ENCODE measurements at places on chromosomes 12 and 14.

DNA sequence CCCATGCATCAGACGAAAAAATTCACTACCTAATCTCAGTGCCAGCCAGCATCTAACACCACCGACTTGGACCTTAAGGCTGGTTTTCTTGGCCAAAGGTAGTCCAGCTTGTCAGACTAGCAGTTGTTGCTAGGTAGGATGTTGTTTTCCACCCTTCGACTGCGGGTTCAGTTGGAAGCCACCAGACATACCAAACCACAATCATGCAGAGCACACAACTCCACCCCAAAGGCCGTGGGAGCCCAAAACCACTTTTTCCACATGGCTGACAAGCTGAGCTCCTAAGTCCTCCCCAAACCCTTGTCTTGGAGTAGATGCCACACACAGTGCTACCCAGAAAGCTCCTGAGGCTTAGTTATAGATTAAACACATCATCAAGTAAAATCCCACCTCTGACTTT, 46.8 kb downstream of the LRIG3 start:
- no peak for DNase-seq

- no peak for DNase-seq
These were observed 1.1 kb downstream of the ANKS1B start for GRCh38 chr12:99983456-99984258.

- DNase-seq, result no peak
These were observed 414.0 kb upstream of the FLRT2 start for GRCh38 chr14:85115921-85116320.

DNA sequence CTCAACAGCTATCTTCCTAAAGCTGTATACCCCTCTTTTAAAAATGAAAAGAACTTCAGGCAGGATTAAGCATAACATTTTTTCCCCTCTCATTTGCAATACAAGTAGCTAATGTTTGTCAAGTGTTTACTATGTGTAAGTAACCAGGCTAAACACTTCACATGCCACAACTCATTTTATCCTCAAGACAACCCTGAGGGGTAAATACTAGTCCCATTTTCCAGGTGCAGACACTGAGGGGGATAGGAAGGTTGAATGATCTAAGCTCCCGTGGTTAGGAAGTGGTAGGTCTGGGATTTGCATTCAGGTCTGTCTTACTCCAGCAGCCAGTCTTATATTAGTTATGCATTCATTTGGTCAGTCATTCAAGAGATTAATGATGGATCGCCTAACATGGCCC, 70.7 kb downstream of the ANO6 start:
- DNase-seq, result no peak

DNA sequence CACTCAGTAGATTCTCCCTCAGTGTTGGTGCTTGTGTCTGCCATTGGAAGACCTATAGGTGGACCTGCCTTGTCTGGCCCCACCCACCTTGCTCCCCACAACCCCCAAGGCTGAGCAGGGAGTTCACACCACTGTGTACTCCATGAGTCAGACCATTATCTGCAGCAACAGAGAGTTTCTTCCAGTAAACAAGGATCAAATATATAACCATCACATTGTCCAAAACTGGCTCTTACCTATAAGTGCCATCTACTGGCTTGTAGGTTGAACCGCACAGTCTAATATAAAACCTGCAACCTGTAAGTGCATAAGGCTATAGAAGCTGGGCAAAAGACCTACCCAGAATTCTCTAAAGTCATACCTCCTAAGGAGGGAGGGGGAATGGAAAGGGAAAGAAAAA, 7.9 kb downstream of the TAS2R13 start:
- no peak for DNase-seq

GRCh38 chr12:64673490-64674169, 63.3 kb downstream of the RASSF3 start:
- no peak for DNase-seq

DNA sequence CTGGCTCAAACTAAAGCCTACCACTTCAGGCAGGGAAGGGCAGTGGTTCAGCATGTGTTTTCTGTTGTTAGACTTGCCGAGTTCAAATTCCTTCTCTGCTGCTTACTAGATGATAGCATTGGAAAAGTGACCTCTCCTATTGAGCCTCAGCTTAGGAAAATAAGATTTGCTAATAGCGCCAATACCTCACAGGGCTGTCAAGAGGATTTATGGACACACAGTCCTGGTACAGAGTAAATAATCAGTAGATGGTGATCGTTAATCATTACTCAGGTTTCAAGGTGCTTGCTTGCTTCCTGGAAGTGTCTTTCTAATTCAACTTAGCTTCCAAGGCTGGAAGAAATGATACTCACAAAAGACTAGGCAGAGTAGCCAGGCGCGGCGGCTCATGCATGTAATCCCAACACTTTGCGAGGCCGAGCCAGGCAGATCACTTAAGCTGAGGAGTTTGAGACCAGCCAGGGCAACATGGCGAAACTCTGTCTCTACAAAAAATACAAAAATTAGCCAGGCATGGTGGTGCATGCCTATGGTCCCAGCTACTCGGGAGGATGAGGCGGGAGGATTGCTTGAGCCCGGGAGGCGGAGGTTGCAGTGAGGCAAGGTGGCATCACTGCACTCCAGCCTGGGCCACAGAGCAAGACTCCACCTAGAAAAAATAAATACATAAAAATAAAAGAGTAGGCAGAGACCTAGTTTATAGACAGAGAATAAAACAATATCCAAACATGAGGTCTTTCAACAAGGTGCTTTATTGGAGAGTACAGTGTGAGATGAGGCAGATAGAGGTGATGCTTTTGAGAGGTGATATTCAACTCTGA, 6.0 kb downstream of the PLA2G1B start:
- no peak for DNase-seq

DNA sequence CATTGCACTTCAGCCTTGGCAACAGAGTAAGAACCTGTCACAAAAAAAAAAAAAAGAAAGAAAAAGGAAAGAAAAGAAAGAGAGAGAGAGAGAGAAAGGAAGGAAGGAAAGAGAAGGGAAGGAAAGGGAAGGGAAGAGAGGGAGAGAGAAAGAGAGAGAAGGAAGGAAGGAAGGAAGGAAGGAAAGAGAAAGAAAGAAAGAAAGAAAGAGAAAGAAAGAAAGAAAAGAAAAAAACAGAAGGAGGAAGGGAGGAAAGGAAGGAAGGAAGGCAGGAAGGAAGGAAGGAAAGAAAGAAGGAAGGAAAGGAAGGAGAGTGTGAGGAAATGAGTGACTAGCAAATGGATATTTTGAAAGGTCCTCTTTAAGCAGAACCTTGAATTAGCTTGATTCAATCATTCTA, 13.3 kb upstream of the CMAS start:
- DNase-seq, result no peak

- no peak for DNase-seq
These were observed 15.9 kb downstream of the CACNA1C start for GRCh38 chr12:2068653-2069052.

DNA sequence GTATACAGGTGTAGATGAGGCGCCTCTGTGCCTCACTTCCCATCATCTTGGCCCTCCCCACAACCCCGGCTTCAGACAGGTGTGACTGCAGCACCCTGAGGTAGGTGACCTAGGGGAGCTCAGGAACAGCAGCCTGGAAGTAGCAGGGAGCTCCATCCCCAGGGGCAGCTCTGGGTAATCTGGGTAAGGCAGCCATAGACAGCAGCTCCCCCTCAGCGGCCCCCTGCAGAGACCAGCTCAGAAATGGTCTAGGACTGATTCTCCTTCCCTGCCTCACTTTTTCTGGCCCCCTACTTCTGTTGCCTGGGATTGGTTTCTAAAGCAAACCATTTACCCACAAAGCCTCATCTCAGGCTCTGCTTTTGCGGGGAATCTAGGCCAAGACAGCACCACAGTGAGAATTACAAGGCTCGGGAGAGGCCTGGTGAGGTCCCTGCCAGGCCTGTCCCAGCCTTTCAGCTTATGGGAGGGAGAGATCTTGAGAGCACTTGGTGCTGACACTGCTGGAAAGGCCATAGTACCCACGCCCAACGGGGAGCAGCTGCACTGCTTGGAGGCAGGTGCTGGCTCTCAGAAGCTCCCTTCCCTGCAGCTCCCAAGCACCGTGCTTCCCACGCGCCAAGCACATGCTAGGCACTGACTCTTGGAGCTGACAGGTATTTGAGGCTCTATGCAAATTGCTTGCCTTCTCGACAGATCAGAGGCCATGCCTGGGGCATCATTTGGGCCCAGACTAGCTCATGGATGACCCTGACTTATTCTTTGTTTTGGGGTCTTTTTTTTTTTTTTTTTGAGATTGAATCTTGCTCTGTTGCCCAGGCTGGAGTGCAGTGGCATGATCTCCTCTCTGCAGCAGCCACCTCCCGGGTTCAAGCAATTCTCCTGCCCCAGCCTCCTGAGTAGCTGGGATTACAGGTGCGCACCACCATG, 45.1 kb upstream of the TRAF3 start:
- no peak for DNase-seq

GRCh38 chr14:51119411-51120051, 24.6 kb upstream of the TRIM9 start:
- DNase-seq, result no peak

DNA sequence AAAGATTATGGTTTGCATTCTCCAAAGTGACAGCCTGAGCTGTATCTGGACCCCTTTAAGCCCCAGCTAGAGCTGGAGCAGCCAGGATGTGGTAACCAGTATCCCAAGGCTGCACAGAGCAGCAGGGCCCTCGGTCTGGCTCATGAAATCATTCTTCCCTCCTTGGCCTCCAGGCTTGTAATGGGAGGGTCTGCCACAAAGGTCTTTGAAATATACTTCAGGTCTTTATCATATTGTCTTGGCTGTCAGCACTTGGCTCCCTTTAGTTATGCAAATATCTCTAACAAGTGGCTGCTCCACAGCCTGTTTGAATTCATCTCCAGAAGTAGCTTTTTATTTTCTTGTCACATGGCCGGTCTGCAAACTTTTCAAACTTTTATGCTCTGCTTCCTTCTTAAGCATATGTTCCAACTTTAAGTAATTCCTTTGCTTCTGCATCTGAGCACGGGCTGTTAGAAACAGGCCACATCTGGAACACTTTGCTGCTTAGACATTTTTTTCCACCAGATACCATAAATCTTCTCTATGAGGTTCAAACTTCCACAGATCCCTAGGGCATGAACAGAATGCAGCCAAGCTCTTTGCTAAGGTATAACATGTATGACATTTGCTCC, 663.4 kb upstream of the MIS18BP1 start:
- DNase-seq, result no peak
